AG09319 (cell line): ENCODE measurements at places on chromosomes 3 and 15.
A peak's percentile ranks its signal among the peaks of the same experiment; 100 is the strongest.

DNA sequence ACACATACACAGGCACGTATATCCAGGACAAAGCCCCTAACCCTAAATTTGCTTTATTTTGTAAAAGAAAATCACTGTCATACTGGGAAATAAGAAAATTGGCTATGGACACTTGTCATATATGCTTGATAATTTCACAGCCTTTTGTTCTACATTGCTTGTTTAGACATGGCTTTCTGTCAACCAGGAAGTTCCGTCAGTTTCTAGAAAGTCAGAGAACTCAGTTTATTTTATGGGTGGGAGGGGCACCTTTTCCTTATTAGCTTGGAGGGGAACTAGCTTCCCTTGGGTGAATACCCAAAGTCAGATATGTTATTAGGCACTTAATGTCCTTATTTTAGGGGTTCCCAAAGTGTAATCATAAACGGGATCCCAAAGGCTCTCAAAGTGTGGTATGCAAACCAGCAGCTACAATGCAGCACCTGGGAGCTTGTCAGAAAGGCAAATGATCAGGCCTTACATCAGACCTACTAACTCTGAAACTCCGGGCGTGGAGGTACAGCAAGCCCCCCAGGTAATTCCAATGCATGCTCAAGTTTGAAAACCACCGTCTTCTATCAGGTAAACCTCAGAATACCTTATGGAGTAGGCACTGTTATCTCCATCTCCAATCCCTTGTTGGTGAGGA lies 50.1 kb downstream of the CADPS start:
- no peak for DNase-seq

DNA sequence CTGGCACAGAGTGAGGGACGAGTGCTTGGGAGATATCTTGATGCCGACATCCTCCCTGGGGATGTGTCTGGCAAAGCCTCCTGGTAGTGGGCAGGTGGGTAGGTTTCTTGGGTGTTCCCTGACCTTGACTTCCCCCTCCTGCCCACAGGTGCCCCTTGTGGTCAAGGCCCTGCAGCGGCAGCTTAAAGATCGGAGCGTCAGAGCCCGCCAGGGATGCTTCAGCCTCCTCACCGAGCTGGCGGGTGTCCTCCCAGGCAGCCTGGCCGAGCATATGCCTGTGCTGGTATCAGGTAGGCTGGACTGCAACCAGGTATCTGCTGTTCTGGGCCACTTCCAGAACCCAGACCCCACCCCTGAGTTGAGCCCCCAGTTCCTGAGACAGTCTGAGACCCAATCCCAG lies 19.2 kb downstream of the CAND2 start:
- DNase-seq, result no peak

GRCh38 chr3:38003371-38003816 lies 12.8 kb downstream of the VILL start:
- no peak for DNase-seq

GRCh38 chr3:106425026-106425425 lies 556.2 kb upstream of the CBLB start:
- peak; percentile 90 for DNase-seq

- DNase-seq, result no peak
Observed at GRCh38 chr15:59536553-59536952, 75.0 kb upstream of the GCNT3 start.

DNA sequence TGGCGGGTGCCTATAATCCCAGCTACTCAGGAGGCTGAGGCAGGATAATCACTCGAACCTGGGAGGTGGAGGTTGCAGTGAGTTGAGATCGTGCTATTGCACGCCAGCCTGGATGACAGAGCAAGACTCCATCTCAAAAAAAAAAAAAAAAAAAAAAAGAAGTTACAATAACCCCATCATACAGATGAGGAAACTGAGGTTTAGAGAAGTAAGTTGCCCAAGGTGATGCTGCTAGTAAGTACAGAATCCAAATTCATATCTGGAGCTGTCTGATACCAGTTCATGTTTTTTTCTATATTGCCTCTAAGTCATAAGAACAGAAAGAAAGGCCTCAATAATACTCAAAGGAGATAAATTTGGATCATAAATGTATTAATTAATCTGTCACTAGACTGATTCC lies 40.6 kb downstream of the MCF2L2 start:
- DNase-seq, result no peak

GRCh38 chr3:49260806-49261324 lies 16.2 kb downstream of the C3orf62 start:
- DNase-seq, result no peak

DNA sequence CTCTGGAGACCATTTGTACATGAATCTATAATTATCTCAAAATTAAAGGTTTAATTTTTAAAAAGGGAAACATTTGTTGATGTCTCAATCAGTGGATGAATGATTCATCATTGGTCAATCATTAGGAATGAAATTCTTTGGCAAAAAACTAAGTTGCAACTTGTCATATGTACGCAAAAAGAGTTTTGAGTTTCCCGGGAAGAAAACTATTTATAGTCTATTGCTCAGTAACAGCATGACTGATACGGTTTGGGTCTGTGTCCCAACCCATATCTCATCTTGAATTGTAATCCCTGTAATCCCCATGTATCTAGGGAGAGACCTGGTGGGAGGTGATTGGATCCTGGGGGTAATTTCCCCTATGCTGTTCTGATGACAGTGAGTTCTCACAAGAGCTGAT lies 765.8 kb upstream of the ROBO1 start:
- DNase-seq, result no peak
